ENCODE measurements at places on chromosomes 11 and 22. TPM values are rescaled to one million over a fixed set of nuclear protein-coding genes. Genes with fewer than 3 reads are reported as not detected.
A peak's percentile ranks its signal among the peaks of the same experiment; 100 is the strongest.

CATSPER1 gene
- not detected for total RNA-seq

- DNase-seq, result no peak
These were observed 29.4 kb downstream of the CCDC83 start for GRCh38 chr11:85884581-85885021.

TPBGL gene
- not detected for total RNA-seq

DNA sequence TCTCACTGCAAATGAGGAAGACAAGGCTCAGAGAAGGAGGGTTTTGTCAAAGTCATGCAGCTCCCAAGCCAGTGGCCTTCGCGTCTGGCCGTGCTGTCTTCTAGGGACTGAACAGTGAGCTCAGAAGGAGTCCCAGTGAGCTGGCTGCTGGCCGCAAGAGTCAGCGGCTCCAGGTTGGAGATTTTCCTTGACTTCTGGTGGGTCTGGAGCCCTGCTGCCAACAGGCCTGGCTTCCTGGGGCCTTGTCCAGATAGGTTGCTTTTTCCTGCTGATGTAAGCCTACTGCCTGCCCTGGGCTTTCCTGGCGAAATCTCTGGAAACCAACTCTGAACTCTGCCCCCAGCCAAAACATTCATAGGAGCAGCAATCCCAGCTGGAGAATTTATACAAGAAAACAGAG, 272.7 kb upstream of the CADM1 start:
- peak; percentile 53 for DNase-seq

DNA sequence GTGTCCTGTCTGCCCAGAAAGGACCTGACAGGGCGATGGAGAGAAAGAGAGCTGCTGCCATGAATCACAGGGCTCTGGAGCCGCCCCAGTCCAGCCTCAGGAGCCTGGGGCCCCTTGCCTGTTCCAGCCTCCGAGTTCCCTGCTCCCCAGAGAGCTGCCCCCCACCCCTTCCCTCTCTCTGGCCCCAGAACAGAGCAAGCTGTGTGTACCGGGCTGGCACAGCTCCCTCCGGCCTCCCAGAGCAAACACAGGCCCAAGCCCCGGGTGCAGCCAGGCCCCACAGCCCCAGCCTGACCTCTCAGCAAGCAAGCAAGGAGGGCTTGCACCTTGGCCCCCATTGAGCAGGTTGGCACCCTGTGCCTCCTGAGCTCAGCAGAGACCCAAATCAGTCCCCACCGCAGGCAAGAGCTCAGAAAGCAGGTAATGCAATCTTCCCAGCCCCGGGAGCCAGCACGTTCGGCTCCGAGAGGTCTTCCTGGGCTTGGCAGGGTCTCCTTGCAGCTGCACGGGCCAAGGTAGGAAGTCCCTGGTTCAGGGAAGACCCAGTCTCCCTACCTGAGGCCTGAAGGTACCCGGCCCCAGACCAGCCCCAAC, 1.4 kb downstream of the PACSIN3 start:
- DNase-seq, result peak; percentile 39

DNA sequence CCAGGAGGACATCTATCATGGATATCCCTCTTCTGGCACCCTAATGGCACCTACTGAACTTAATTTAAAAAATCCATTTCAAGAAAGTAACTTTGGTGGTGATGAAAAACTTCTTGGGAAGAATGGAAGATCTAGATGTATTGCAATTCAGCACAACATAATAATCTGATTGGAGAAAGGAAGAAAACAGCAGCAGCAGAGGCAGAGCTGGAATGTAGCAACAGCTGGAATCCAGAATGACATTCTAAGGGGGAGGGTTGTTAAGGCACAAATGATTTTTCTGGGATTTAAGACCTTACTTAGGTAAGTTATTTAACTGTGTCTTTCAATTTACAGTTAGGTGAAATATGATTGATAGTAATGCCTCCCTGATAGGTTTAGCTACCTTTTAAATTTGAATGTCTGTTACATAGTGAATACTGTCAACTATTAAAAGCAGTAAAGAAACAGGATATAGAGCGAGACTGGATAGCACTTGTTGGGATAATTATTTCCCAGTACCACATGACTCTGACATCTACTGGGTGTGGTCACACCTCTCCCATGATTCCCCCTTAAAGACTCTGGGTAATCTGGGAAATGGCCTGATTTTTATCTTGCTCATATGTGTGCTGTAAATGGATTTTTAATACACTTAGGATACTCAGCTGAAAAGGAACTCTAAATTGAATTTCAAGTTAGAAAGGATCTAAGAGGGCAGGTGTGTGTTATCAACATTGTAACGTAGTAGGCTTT, 11.7 kb downstream of the CAPRIN1 start:
- DNase-seq, result no peak

JRKL gene
- total RNA-seq, result 5.4 TPM

- no peak for DNase-seq
These were observed 38.1 kb upstream of the SWAP70 start for GRCh38 chr11:9625728-9626127.

- DNase-seq, result no peak
These were observed 102.6 kb downstream of the GALNT18 start for GRCh38 chr11:11519184-11519583.

GRCh38 chr11:76105637-76106036, 100.7 kb downstream of the WNT11 start:
- DNase-seq, result no peak

GRCh38 chr11:6655020-6655789, 404 bp downstream of the DCHS1 start:
- DNase-seq, result no peak

GRCh38 chr11:127601578-127601977, 601.0 kb upstream of the KIRREL3 start:
- DNase-seq, result no peak

DNA sequence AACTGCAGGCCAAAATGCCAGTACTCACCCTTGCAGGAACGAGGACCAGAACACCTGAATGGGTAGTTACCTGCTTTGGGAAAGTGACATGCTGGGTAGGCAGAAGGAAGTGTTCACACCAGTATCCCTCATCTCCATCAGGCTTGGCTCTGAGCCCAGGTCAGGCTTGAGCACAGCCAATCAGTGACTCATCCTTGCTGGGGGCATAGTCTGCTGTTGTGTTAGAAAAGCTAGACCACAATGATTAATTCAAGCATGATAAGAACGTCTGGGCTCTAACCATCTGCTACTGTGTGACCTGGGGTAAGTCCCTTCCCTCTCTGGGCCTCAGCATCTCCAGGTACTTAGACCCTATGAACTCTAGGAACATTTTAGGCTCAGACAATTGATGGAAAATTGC, 450.4 kb downstream of the MIAT start:
- DNase-seq, result peak; percentile 72

MEI1 gene
- total RNA-seq, result 0.47 TPM

DNA sequence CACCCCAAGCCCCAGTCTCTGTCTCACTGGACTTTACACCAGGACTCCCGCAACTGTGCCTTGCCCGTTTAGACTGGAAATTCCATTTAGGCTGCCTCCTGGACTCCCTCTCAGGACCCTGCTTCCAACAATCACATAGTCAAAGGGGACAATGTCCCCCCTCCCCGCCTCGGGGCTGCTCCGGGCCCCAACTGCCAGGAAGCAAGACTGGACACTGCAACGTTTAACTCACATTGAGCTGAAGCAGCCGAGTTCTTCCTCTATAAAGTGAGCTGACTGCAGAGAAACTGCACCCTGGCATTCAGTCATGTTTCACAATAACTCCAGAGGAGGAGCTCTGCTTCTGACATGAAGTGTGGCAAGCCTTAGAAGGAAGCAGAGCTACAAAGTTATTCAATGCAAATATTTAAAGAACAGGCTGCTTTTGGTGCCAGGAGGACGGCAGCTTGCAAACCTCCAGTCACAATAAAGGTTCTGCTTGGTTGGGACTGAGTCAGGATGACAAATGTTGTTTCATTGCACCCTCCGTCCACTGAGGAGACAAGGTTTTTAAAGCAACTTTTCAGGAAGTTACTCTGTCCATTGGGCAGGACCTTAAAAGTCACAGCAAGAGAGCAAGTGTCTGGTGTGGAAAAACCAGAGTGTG, 19.9 kb downstream of the PACSIN2 start:
- DNase-seq, result no peak
